ENCODE measurements at places on chromosomes 11 and 22.

DNA sequence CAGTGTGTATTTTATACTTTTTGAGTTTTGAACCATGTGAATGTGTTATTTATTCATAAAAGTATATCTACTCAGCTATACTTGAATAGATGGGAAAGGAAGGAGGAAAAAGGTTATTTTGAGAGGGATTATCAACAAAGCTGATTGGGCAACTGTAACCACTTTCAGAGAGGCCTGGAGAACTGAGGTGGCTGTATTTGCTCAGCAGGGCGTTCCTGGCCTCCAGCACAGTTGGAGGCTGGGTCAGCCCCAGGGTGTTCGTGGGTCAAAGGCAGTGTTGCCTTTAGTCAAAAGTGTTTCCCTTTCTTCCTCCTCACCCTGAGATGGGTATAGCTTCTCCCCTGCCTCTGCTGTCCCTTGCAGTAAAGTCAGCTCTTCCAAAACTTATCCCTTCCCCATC is 26.7 kb downstream of the ASCC2 start:
- no peak for DNase-seq

DNA sequence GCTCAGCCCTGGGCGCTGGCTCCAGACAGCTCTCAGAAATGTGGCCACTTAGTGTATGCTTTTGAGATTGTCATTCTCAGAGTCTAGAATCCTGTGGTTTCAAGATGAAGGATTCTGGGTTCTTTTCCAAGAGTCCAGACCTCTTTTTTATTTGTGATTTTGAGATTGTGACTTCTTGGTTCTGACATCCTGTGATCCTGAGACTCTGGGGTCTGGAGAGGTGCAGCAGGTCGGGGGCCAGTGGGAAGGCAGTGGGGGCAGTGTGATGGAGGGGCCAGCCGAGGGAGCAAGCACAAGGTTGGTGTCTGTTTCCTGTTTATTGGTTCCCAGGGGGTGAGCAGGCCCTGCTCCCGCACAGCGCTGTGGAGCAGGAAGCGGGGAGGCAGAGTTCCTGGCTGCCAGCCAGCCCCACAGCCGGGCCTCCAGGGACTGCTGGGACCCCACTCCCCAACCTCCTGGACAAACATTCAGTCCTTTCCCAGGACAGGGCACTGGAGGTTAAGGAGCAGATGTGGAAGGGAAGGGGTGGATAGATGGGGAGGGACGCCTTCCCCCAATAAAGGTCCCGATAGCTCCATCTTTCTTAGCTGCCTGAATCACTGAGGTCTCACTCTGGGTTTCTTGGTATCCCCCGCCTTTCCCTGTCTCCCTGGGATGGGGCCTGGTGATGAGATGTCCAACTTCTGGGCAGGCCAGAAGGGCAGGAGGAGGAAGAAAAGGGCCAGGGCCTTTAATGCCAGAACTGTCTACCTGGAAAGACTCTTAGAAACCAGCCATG is 13.7 kb downstream of the ARHGEF17 start:
- DNase-seq, result no peak

DNA sequence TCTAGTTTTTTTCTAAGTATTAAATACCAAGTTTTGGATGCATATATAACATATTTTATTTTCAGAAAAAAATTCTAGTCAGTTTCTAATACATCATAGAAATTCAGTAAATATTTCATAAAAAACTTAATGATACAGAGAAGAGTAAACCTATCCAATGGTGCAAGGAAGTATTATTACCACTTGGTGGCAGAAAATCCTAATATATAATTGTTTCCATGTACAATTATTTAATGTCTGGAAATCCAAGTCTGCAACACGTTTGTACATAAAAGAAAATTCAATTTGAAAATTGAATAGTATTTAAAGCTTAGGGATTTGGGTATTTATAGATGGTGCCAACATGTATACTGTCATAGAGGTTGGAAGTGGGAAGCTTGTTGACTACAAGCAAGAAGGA is 127.0 kb downstream of the TRPC6 start:
- no peak for DNase-seq

DNA sequence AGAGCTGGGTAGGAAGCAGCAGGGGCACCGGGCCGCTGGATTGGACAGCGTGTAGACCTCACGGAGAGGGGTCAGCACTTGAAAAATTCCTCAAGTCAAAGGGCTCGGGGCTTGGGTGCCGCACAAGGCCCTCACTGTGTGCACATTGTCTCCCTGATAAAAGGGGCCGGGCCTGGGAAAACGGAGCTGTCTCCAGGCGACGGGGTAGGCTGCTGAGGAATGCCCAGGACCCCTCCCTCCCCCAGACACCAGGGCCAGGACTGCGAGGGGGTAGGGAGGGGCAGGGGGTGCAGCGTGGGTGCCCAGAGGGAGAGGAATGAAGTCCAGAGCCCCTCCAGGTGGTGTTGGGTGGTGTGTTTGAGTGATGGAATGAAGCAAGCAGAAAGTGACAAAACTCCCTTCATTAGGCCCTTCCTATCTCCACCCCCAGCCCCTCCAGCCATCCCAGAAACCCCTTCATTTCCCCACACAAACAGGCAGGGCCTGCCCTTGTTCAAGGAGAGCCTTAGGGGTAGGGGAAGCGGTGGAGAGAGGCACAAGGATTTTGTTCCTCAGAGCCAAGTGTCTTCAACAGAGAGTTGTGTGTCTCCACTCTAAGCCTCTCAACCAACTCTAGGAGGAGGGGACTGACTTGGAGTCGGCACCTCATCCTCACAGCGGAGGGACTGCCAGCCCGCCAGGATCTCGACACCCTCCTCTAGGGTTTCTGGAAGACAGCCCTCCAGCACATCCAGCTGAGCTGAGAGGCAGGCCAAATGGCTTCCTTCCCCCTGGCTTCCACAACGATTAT is 63.9 kb downstream of the SYN3 start:
- DNase-seq, result no peak

GRCh38 chr11:9899676-9900075 is 235.8 kb downstream of the SWAP70 start:
- no peak for DNase-seq

- DNase-seq, result no peak
These were observed 107.6 kb upstream of the ASPHD2 start for GRCh38 chr22:26321469-26321913.

GRCh38 chr11:57635246-57635645 is 14.5 kb downstream of the YPEL4 start:
- no peak for DNase-seq

DNA sequence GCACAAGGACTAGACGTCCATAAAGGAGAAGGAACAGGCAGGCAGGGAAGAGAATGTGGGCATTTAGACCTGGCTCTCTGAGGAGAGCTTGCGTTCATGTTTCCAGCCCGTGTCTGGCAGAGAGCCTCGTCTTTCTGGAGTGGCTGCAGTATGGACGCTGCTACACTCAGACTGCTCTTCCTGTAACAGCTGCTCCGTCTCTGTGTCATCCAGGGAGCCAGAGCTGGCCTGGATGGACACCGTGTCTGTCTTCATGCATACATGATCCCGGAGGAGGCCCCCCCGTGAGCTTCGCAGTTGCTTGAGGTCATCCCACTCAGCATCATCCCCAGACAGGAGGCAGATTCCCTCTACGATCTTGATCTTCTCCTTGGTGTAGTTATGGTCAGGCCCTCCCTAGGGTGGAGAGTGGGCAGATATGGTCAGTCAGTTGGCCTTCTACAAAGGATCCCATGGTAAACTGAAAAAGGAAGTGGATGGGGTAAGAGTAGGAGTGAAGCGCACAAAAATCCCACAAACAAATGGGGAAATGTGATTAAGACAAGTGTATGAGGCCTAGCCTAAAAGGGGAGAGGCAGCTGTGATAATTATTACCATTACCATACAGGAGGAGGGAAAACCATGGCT is 13.0 kb upstream of the CKAP5 start:
- DNase-seq, result no peak

- no peak for DNase-seq
These were observed 38.1 kb upstream of the PRDM11 start for GRCh38 chr11:45108070-45109064.

DNA sequence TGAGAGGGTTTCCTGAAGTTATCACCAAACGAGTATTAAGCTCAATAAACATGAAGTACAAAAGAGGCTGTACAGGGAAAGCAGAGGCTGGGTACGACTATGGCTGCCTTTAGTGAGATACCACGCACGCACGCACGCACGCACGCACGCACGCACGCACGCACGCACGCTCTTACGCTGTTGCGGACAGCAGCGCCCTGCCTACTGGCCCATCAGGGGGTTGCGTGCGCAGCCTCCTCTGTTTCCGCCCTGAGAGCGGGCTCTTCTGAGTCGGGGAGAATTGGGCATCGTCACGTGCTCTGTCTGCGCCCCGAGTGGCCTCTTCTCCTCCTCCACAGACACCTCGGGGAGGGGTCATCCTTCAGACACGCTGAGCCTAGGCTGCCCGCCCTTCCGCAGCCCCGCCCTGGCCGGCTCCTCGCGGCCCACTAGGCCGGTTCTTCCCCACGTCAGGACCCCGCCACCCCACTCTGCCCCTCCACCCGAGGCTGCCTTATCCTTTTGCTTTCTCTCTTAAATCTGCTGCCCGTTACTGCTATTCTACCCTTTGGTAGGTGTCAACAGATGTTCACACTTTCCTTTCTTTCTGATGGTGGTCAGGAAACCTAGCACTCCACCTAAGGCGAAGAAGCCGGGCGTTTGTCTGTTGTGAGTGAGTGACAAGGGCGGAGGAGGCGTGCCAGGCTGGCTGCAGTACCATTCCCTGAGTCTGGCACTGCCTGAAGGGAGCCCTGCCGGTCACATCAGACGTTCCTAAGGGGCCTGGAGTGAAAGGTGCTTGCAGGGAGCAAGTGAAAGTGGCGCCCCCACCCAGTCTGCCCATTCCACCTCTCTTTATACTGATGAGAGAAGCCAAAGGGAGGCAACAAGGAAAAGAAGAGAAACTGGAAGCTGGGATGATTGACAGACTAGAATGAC is 300.4 kb upstream of the B3GAT1 start:
- DNase-seq, result no peak

- DNase-seq, result no peak
These were observed 1.4 kb downstream of the CTTN start for GRCh38 chr11:70399681-70400112.

DNA sequence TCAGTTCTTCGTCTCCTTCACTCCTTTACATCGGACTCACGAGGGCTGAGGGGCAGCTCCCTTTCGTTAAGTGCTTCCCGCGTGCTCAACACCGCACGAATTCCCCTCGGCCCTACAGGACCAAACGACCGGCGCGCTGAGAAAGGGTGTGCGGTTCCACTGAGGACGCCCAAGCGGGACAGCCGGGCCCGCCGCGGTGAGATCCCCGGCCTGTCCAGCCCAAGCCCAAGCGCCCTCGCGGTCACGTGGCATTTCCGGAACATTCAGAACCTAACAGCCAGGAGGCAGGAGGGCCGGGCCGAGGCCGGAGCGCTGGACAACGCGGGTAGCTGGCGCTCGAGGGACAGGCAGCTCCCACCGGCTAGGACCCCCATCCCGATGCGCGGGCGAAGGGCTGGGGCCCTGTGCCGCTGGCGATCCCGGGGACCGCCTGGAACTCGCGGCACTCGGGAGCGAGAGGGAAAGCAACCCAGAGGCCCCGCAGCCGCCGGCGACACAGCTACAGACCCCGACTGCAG is 737 bp upstream of the STIP1 start:
- no peak for DNase-seq

GRCh38 chr22:43885786-43886185 is 6.0 kb downstream of the PNPLA5 start:
- no peak for DNase-seq

Data from H1 (cell line).